ENCODE measurements at places on chromosomes 5 and 9. TPM values are rescaled to one million over a fixed set of nuclear protein-coding genes. Genes with fewer than 3 reads are reported as not detected.

GRCh38 chr9:93665128-93665636, 88.8 kb downstream of the PHF2 start:
- DNase-seq, result no peak

DNA sequence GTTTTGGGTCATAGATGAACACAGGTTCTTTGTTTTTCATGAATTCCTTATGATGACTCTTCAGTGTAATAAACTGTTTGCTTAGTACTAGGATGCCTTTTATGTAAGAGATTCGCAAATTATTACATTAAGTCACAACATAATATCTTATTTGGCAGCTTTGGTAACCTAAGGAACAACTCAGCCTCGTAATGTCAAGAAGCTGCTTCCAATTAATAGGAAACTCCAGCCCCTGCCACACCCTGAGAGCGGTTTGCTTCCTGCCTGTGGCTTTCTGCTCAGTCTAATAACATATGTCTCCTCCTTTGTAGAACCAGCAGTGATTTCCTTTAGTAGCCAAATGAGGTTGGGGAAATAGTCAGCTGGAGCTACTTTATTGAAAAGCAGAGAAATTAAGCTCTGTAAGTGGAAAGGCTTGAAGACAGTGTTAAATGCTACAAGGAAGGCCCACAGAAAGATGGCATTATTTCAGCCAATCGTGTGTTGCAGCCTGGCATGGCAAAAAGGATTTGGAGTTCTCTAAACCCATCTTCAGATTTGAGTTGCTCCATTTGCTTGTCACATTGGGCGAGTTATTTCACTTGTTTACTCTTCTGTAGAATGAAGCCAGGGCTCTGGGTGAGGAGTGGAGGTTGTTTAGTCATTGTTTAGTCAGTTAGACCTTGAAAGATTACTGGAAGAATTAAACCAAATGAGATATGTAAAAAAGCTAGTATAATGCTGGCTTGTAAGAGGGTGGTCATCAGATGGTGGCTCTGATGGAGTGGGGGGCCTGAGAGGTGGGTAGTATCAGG, 54.1 kb downstream of the MTAP start:
- peak; percentile 50 for DNase-seq

GRCh38 chr9:115495052-115495635, 377.2 kb upstream of the TNC start:
- DNase-seq, result peak; percentile 78

- no peak for DNase-seq
Observed at GRCh38 chr9:84592918-84593317, 76.6 kb upstream of the NTRK2 start.

The OR1Q1 gene
- total RNA-seq, result not detected

The SNAPC4 gene
- 9.0 TPM for total RNA-seq

DNA sequence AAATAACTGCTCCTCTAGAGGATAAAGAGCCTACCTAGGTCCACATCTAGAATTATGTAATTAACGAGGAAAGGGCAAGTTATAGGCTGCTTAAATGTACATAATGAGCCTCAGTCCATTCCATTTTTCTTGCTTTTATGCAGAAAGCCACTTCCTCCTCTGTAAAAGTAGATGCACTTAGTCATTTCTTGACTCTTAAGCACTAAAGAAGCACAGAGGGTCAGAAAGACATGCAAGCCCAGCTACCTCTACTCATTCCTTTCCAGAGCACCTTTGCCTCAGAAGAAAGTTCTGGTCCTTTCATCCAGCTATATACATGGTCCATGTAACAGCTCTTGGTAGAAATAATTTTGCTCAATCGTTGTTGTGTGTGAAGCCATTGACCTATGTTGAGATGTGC, 308.0 kb upstream of the NREP start:
- DNase-seq, result no peak

DNA sequence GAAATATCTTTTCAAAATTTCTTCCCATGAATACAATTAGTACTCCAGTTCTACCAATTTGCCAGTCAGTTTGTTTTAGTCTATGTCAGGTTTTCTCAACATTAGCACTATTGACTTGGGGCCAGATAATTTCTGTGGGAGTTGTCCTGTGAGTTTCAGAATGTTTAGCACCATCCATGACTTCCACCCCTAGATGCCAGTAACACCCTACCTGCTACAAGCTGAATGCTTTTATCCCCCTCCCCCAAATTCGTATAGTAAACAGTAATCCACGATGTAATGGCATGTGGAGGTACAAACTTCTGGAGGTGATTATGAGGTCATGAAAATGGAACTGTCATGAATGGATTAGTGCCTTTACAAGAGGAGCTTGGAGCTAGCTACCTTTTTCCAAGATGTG, 420.0 kb downstream of the CDH18 start:
- DNase-seq, result no peak

The CFAP90 gene
- not detected for total RNA-seq

Data from fibroblast of villous mesenchyme (primary cell).